ENCODE measurements at places on chromosomes 11 and 22. TPM values are rescaled to one million over a fixed set of nuclear protein-coding genes. Genes with fewer than 3 reads are reported as not detected.

GRCh38 chr11:59778122-59778521, 22.9 kb downstream of the STX3 start:
- DNase-seq: no peak

GRCh38 chr22:48320683-48321451, 1506.8 kb downstream of the BRD1 start:
- DNase-seq: no peak

GRCh38 chr11:9633679-9634078, 30.2 kb upstream of the SWAP70 start:
- no peak for DNase-seq

DNA sequence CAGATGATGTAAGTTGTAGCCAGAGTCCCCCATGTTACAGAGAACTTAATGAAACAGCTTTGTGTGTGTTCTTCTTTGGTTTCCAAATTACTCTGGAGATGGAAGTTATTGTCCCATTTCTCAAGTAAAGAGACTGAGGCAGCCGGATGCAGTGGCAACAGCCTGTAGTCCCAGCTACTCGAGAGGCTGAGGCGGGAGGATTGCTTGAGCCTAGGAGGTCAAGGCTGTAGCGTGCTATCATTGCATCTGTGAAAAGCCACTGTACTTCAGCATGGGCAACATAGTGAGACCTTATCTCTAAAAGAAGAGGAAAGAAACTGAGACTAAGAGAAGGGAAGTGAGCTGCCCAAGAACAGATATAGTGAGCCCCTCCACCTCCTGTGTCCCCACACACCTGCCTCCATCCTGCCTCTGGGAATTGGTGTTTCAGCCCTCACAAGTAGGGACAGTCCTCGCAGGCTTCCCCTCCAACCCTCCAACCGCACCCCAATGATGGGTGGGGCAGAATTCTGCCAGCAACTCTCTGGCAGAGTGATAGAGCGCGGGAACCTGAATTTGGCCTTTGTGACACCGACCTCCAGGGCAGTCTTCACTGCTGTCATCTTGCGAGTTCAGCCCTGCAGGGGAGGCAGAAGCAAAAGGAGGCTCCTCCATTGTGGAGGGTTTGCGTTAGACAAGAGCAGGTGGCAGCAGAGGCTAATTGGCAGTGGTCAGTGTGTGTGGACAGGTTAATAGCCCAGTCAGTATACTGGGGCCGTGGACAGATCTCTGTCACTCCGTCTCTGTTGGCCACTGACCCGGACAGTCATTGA, 1.6 kb downstream of the PDXP start:
- DNase-seq: no peak

GRCh38 chr11:43359422-43359818, 700 bp downstream of the TTC17 start:
- DNase-seq: no peak

- DNase-seq: peak; percentile 42
Measured at GRCh38 chr22:20401376-20402014, 7.5 kb downstream of the ZNF74 start.

GRCh38 chr11:128291835-128292234, 295.5 kb downstream of the ETS1 start:
- DNase-seq: no peak

DNA sequence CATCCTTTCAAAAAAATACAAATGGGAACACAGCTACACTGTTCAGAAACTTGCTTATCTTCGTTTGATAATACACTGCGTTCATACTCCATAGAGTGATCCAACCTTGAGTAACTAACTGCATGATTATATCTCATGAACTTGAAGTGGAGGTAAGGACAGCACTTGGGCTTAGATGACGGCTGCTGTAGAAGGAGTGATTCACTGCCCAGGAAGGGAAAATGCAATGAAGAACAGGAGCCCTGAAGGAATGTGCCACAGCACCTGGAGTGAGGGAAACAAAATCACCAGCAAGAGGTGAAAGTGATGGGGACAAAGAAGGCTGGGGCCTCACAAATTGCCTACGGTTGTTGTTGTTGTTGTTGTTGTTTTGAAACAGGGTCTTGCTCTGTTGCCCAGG, 44.1 kb upstream of the SC5D start:
- DNase-seq: no peak

DNA sequence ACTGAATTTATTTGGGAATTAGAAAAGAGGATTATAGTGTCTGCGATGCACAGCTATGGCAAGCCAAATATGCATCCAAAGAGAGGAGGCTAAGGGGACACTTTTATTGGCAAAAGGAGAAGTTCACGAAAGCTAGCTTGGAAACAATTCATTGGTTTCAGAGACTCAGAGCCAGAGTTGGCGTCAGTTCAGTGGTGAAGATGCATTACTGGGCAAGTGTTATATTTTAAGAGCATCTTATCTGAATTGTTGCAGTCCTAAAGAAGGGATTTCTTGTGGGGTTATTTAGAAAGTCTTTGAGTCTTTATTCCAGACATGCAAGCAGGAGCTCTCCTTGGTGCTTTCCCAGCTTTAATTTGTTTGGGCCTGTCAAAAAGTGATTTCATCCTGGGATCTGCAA, 15.0 kb downstream of the CLDN5 start:
- DNase-seq: no peak

GRCh38 chr11:35063488-35063931, 75.5 kb upstream of the CD44 start:
- no peak for DNase-seq

DNA sequence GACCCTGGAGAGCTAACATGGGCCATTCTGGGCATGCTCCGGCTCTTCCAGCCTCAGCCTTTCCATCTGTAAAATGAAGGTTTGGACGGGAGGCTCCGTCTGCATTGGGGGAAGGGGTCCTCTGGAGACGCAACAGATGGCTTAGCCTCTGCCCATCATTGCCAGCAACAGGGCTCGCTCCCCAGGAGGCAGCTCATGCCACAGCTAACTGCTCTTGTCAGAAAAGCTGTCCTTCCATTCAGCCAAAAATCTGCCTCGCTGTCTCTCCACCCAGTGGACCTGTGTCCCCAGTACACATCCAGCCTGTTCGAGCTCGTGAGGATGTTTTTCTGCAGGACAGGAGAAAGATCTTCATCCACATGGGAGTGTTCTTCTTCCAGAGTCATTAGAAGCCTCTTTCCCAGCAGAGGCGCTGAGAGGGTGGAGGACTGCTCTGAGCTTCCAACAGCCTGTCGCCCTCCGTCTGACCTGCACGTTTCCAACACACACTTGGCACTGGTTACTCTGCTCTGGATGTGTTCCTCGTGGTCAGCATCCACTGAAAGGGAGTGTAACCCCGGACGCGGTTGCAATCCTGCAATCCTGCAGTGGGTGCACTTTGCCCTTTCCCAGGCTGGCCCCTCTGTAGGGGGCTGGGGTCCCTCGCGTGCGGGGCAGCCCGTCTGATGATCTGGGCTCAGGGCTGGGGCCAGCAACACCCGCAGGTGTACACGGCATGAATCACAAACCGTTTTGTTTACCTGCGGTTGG, 1340.9 kb downstream of the TBC1D22A start:
- no peak for DNase-seq

GRCh38 chr11:128336203-128336602, 251.2 kb downstream of the ETS1 start:
- DNase-seq: peak; percentile 64

- no peak for DNase-seq
Measured at GRCh38 chr11:11261629-11262028, 91.4 kb downstream of the CSNK2A3 start.

GRCh38 chr11:123545726-123546270, 108.6 kb downstream of the SCN3B start:
- DNase-seq: no peak

DNA sequence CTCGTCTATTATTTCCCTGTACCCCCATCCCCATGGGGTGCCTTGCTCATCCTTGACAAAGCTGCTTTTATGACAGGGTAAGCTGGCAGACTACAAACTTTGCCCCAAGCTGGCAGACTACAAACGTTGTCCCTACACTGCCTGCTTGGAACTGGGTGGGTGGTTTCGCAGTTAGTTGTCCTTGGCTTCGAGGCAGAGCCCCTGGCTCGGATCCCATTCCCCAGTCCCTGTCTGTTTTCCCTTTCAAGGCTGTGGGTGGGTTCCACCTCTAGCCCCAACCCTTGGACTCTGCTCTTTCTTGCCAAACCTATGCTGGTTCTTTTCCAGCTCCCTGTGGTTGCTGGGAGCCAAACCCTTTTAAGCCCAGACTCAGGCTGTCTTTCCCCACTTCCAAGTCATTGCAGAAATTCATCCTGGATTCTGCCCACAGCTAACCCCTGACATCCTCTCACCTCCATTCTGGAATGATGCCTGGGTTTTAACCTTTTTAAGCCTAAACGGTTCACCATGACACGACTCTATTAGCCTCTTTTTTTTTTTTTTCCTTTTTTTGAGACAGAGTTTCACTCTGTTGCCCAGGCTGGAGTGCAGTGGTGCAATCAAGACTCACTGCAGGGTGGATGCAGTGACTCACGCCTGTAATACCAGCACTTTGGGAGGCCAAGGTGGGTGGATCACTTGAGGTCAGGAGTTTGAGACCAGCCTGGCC, 9.2 kb upstream of the RBM14 start:
- peak; percentile 88 for DNase-seq

GRCh38 chr22:34975721-34976120, 90.2 kb upstream of the ISX start:
- no peak for DNase-seq

- no peak for DNase-seq
Measured at GRCh38 chr22:20639343-20639742, 131.9 kb downstream of the MED15 start.

- no peak for DNase-seq
Measured at GRCh38 chr22:36134182-36134581, 26.4 kb downstream of the APOL3 start.

GRCh38 chr11:122100756-122101080, 15.3 kb downstream of the BLID start:
- peak; percentile 56 for DNase-seq

GRCh38 chr11:94036096-94036495, 14.9 kb downstream of the HEPHL1 start:
- no peak for DNase-seq

DNA sequence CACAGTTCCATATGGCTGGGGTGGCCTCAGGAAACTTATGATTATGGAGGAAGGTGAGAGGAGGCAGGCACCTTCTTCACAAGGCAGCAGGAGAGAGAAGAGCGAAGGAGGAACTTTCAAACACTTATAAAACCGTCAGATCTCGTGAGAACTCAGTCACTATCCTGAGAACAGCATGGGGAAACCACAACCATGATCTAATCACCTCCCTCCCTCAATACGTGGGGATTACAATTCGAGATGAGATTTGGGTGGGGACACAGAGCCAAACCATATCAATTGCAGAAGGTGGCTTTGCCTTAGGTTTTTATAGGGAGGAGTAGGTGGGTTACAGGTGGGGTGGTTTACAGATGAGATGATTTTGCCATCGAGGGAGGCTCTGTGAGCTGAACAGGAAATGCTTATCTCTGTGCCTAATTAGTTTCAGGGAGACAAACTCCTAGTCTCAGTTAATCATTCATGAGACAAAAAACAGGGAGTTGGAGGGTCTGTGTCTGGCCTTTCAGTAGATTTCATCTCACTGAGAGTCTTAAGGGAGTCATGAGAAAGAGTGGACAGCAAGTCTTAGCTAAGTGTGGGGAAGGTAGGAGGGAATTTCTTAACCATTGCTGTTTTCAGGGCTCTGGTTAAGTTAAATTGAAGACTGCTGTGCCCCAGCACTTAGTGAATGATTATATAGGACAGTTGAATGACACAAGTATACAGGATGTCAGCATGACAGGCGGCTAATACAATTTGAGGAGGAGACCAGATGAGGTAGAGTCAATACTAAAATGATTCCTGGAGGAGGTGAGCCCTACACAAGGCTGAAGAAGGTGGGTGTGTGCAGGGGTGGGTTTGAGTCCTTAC, 47.7 kb downstream of the CWC15 start:
- DNase-seq: no peak

Gene OR4C6
- not detected for total RNA-seq

Gene POU2AF2
- 1.2 TPM for total RNA-seq

Gene SLC16A8
- 0.26 TPM for total RNA-seq

Gene CDC42EP2
- total RNA-seq: 21.0 TPM
